ENCODE measurements at places on chromosomes 13 and 19.

DNA sequence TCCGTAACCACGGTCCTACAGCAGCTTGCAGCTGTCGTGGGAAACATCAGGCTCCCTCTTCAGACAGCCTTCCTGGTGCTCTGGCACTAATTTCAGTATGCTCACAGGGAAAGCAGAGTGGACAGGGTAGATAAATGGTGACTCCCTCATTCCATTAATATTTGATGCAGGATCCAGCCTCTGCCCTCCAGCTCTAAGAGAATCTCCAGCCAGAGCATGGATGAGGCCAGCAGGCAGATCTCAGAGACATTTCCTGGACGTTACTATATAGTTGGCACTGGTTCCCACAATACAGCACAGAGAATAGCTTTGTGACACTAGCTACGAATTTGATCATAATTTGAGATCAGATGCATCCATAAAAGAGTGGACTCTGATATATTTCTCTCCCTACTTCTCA is 341.4 kb downstream of the LIG4 start:
- no peak for DNase-seq

DNA sequence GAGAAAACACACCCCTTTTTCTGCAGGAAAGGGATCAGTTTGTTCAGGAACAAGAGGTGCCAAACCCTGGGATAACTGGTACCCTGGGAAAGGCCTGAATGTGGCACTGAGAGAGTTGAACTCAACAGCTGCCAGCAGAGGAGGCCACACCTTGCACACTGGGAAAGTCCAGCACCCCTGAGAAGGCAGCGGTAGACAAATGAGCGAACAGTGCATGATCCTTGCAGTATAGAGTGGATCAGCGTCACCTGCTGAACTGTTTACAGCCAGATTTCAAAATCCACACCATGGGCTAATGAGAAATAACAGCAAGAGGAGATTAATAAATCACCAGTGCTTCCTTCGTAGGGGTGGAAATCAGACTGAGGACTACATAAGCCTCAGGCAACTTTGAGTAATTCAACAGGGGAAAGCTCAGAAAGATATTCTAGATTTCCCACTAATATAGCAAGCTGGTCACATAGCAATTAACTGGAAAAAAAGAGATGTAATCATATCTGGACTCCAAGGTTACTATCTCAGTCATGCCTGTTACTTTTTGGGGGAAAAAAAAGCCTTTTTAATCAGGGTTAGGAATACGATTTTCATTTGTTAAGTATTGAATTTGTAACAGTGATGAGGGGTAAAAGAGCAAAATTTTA is 52.0 kb downstream of the DCT start:
- no peak for DNase-seq

GRCh38 chr13:31987535-31988170 is 43.9 kb upstream of the FRY start:
- no peak for DNase-seq

- no peak for DNase-seq
These were observed 199.3 kb downstream of the KCNRG start for GRCh38 chr13:50214514-50214913.

GRCh38 chr13:20988909-20989655 is 72.3 kb downstream of the LATS2 start:
- no peak for DNase-seq

GRCh38 chr19:6220385-6221191 is 59.2 kb downstream of the MLLT1 start:
- DNase-seq: no peak

DNA sequence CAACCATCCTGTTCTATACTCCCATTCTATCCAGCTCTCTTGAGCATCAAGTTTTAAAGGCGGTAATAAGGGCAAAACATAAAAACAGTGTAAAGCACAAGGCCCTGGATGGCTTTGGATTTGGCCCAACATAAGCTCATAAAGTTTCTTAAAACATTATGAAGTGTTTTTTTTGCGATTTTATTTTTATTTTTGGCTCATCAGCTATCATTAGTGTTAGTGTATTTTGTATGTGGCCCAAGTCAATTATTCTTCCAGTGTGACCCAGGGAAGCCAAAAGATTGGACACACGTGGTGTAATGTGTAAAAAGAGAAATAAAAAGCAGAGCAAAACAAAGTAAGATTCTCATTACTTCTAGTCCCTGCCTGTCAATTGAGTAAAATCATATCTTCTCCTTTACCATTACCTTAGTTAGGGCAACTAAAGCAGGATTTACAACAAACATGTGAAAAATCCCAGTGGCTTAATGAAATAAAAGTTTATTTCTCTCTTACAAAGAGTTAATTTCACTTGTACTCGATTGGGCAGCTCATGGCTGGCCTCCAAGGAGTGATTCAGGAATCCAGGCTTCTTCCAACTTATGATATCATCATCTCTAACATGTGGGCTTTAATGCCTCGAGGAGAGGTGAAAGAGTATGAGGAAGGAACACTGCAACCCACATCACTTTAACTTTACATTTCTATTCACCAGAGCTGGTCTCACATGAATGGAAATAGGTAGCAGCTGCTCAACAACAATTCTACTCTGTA is 725.2 kb upstream of the SLITRK1 start:
- no peak for DNase-seq

DNA sequence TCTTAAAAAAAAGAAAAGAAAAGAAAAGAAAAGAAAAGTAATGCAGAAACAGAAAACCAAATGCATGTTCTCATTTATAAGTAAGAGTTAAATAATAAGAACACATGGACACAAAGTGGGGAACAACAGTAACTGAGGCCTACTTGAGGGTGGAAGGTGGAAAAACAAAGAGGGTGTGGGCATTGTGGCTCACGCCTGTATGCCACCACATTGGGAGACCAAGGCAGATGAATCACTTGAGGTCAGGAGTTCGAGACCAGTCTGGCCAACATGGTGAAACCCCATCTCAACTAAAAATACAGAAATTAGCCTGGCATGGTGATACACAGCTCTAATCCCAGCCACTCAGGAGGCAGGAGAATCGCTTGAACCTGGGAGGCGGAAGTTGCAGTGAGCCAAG is 8.1 kb downstream of the ZNF708 start:
- DNase-seq: no peak

GRCh38 chr13:20119960-20120359 is 40.9 kb downstream of the GJA3 start:
- DNase-seq: no peak

GRCh38 chr13:79675931-79676660 is 195.1 kb downstream of the NDFIP2 start:
- no peak for DNase-seq

DNA sequence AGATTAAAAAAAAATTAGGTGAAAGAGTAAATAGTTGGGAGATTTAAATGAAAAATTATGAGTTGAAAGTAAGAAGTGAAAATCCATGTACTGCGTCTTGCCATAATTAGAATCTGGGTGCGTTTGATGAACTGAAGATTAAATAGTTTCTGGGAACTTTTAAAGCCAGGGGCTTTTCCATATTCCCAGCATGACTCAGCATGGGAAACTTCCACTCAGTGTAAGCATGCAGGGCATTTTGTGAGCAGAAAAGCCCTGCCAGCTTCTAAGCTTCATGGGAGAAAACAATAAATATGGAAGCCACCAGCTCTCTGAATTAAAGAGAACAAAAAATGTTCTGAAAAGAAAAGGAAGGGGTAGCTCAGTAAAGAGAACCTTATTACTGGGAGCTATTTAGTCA is 62.0 kb upstream of the EDNRB start:
- no peak for DNase-seq

DNA sequence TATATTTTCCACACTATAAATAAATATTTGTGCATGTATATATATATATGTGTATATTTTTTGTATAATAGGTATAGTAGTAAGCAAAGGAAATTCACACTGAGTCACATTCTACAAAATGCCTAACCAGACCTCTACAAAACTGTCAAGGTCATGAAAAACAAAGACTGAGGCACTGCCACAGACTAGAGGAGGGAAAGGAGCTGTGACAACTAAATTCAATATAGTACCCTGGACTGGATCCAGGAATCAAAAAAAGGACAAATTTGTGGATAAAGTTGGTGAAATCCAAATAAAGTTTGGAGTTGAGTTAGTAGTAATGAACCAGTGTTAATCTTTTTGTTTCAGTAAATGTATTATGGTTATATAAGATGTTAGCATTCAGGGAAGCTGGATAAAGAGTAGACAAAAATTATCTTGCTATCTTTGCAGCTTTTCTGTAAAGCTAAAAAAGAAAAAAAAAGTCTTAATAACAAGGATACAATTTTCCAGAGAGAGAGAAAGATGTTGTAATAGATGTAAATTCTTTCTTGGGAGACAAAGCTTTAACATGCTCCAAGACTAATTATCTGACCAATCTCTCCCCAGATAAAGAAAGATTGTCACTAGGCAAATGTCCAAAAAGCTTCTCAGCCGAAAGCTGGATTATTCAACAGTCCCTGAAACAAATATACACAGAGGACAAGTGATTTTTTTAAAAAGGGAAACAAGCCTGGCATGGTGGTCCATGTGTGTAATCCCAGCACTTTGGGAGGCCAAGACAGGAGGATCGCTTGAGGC is 19.1 kb downstream of the SYDE1 start:
- no peak for DNase-seq

DNA sequence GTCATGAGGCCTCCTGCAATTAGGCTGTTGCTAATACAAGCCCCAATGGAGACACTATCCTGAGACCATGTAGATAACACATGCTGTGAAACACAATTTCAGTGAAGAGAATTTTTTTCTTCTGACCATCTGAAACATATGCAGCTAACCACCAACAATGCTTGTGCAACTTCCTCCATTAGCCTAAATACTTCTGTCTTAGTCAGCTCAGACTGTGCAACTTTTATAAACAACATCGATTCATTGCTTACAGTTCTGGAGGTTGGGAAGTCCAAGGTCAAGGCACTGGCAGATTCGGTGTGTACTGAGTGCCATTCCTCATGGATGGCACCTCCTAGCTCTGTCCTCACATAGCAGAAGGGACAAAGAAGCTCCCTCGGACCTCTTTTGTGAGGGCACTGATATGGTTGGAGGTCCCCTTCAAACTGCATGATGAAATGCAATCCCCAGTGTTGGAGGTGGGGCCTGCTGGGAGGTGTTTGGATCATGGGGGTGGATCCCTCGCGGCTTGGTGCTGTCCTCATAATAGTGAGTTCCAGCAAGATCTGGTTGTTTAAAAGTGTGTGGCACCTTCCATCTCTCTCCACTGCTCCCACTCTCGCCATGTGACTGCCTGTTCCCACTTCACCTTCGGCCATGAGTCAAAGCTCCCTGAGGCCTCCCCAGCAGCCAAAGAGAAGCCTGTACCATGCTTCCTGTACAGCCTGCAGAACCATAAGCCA is 27.7 kb downstream of the STK24 start:
- DNase-seq: no peak

- DNase-seq: no peak
These were observed 11.6 kb upstream of the ATP8B3 start for GRCh38 chr19:1823539-1824251.

DNA sequence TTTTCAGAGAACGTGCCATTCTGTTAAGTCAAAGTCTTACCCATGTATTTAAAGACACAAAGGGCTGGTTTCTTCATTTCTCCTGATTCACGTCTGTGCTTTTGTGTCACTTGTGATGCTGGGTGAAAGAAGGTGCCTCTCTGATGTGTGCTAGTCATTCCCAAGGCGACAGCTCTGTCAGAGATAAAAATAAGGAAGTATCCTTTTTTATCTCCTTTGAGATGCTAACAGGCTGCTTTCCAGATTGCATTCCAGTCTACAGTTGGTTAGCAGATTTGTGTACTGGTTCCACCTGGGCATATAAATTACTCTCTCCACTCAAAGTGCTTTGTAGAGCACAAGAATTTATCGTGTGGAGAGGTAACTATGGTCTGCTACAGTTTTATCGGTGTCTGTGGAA is 33.5 kb upstream of the DCT start:
- no peak for DNase-seq

GRCh38 chr13:29304148-29304547 is 291.3 kb downstream of the SLC7A1 start:
- DNase-seq: no peak
